ENCODE measurements at places on chromosomes 6 and 20. TPM values are rescaled to one million over a fixed set of nuclear protein-coding genes. Genes with fewer than 3 reads are reported as not detected.

DNA sequence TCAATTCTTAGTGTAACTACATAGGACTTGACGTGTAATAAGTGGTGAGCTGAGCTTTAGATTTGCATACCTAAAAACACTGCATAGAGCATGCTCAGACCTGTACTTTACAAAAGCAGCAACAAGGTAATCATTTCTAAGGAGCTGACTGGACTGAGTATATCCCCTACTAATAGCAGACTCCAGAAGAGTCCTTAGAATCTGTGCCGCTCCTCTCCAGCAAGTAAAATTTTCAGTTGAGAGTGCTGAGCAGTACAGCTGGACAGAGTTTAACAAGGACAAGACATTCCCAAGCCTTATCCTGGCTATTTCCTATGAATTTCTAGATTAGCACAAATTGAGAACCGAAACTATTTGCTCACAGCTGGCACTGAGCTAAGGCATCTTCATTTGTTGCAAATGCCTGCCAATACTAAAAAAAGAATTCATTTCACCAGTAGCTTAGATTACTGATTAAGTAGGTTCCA, 26.1 kb upstream of the KLHL31 start:
- DNase-seq = no peak

The PBX2 gene
- polyA plus RNA-seq = 62.2 TPM

DNA sequence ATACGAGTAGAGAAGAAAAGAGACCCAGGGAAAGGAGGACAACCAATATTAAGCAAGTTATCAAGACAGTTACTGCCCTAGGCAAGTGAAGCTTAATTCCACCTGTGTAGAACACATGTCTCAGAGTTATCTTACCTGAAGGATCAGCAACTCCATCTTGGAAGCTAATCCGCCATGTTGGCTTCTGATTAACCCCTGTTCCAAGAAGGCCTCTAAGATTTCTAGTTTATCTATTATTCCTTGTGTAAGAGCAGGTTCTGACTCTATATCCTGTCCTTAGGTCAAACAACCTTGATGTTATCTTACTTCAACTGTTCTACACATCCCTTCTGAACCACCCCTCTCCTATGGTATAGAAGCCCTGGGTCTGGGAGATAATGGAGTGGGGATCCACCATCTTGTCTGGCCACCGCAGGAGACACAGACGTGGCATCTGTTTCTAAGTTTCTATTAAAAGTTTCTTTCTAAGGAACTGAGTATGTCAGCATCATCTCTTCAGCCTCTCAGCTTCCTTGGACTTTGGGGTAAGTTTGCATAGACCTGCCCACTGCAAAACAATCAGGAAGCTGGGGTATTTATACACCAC, 27.7 kb upstream of the PTPN1 start:
- no peak for DNase-seq

DNA sequence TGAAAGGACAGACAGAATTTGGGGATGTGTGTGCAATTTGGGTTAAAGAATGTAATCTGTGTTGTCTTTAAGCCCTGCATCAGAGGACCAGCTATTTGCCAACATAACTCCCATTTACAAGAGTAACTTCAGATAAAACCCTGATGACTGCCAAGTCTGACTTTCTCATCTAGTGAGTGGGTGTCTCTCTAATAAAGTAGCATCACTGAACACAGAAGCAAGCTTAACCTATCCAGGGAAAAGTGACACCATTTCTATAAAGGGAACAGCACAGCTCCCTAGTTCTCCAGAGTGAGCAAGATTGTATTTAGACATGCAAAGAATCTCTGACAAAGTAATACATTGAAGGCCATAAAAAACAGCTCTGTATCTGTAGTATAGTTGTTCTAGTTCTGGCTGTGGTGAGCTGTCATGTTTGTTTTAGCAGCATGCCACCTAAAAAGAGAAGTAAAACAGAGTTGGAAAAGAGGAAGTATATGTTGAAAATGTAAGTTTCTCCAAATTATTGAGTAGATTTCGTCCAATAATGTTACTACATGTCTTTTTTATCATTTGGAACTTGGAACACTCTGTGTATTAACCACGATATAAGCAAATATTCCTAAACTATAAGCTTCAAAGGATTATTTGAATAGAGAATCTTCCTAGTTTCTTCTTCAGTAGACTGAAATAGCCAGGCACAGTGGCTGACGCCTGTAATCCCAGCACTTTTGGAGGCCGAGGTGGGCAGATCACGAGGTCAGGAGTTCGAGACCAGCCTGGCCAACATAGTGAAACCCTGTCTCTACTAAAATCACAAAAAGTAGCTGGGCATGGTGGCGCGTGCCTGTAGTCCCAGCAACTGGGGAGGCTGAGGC, 8.8 kb upstream of the PIM1 start:
- DNase-seq = no peak

The MANEA gene
- 9.4 TPM for polyA plus RNA-seq

DNA sequence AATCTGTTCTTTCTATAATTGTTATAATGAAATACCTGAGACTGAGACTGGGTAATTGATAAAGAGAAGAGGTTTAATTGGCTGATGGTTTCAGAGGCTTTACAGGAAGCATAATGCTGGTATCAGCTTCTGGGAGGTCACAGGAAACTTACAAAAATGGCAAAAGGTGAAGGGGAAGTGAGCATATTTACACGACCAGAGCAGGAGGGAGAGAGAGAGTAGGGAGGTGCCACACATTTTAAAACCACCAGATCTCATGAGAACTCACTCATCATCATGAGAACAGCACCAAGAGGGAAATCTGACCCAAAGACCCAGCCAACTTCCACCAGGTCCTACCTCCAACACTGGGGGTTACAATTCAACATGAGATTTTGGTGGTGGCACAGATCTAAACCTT, 2.6 kb upstream of the SIRPB1 start:
- no peak for DNase-seq

The IPCEF1 gene
- 1.1 TPM for polyA plus RNA-seq

- DNase-seq = no peak
Measured at GRCh38 chr20:40090236-40090635, 598.8 kb downstream of the MAFB start.

Data from urinary bladder (tissue), 4 donors.